ENCODE measurements at places on chromosomes 7 and 10. TPM values are rescaled to one million over a fixed set of nuclear protein-coding genes. Genes with fewer than 3 reads are reported as not detected.
A peak's percentile ranks its signal among the peaks of the same experiment; 100 is the strongest.

The AGBL3 gene
- 4.1 TPM for total RNA-seq

The GTF2IRD1 gene
- total RNA-seq = 28.9 TPM

The UNCX gene
- total RNA-seq = not detected

DNA sequence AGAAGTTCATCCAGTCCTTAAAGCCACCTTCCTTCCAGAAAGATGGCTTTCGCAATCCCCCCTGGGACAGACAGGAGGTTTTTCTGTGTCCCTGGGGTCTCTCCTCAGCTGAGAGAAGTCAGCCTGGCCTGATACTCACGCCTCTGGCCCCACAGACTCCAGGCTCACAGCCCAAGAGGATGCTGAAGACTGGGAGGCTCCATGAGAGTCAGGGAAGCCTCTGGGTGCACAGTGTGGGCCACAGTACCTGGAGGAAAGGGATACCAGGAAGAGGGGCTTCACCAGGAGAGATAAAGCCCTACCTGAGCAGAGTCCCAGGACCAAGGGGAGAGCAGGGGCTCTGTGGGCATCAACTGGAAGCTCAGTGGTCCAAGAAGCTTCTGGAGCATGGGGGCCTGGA lies 324.4 kb downstream of the GRID1 start:
- DNase-seq = no peak

- no peak for DNase-seq
Measured at GRCh38 chr10:86260564-86260963, 106.0 kb downstream of the GRID1 start.

- no peak for DNase-seq
Measured at GRCh38 chr10:78991187-78991586, 77.6 kb upstream of the ZMIZ1 start.

DNA sequence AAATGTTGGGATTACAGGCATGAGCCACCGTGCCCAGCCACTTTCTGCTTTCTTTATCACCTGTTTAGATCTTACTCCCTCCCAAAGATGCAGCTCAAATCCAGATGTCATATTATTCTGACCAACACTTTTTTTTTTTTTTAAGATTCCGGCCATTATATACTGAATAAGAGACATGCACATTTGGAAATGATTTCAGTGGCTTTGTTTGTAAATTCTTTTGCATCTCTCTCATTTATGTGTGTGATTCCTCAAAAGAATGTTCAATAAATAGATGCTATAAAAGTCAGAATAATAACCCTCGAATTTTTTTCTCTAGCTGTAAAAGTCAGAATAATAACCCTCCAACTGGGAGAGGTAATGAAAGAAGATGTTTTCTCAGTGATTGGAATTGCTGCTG lies 25.4 kb downstream of the HECW1 start:
- DNase-seq = no peak

DNA sequence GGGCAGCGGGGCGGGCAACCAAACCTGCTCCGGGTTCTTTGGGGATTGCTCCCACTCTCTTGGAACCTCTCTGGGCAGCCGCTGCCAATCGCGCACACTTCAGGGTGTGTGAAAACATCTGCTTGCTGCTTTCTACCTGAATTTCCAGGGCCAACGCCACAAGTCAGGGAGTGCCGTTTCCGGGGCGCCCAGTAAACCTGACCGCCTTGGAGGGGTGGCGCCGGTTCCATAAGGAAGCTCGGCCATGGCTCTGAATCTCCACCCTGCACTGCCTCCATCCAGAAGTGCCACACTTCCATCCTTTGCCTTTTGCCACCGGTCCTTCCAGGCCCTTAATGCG lies 679 bp upstream of the AFAP1L2 start:
- no peak for DNase-seq

- peak; percentile 31 for DNase-seq
Measured at GRCh38 chr10:21334891-21335696, 190.4 kb downstream of the SKIDA1 start.

DNA sequence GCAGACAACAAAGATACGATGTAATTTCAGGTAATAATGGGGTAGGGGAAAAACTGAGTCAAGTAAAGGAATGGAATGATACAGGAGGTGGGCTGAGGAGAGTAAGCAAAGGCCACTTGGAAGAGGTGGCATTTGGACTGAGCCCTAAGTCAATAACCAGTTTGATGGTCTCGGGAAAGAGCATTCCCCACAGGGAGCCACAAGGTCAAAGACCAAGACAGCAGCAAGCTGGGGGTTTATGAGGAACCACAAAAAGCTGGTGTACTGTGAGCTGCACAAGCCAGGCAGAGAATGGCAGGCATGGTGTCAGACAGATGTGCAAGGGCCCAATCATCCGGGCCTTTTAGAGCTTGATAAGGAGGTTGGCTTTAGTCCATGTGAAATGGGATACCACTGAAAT lies 98.7 kb downstream of the NOC3L start:
- DNase-seq = no peak

DNA sequence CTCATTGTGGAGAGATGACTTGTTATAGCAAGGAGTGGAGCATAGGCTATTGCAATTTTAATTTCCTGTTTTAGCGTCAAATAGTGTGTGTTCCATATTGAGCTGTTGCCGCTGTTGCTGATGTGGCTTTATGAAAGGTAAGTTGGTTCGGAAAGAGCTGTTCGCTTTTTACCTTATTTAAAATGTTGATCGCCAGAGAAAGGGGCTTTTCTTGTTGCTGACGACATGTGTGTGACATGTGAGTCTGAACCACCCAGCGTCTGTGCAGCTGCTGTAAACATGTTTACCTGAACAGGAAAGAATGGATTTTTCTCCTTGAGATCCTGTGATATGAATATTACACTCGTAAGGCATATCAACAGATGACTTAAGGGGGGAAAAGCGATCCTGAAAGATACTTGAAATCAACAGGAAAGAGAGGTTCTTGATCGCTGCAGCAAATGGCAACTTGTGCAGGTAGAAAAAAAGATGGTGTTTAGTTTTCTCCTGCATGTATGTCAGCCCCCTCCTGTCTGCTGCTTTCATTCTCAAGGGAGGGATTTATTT lies 2.5 kb downstream of the ZEB1 start:
- DNase-seq = no peak

- no peak for DNase-seq
Measured at GRCh38 chr10:80684259-80684658, 146.6 kb downstream of the SH2D4B start.

GRCh38 chr7:28605427-28606085 lies 193.2 kb downstream of the CREB5 start:
- no peak for DNase-seq

- no peak for DNase-seq
Measured at GRCh38 chr7:143049362-143049761, 2.8 kb upstream of the OR6V1 start.

DNA sequence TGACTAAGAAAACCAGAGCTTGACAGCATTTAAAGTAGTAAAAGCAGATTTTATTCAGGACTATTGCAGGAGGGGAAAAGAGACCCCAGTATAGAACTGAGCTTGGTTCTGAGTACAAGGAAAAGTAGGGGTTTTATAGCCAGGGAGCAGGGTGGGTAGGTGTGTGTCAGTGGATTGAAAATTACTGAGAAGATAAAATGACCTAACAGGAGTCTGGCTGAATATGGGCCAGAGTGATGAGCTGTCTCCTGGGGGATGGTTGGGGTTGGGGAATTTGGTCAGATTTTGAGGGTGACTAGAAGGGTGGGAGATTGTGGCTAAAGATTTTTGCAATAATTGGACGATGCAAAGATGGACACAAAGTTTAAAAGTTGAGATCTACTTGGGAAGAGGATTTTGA lies 114.0 kb downstream of the ST7 start:
- no peak for DNase-seq

DNA sequence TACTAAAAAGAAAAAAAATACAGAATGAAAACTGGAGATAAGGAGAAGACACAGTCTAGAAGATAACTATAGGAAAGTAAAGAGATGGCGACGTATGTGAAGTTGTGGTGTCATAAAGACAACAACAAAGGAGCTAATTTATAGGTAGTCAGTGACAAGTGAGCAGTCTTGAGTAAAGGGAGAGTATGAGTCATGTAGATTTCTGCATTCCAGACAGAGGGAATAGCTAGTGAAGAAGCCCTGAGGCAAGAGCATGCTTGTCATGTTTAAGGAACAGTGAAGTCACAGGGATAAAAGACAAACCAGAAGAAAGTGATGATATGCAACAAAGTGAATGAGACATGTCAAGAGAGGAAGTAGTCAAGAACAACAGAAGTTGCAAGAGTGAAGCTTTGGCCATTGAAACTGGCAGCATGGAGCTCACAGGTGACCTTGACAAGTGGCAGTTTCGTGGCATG lies 2.3 kb upstream of the MIOS start:
- no peak for DNase-seq

GRCh38 chr7:121020249-121020988 lies 31.9 kb downstream of the CPED1 start:
- no peak for DNase-seq

- DNase-seq = no peak
Measured at GRCh38 chr10:124105594-124105993, 12.2 kb upstream of the CHST15 start.

DNA sequence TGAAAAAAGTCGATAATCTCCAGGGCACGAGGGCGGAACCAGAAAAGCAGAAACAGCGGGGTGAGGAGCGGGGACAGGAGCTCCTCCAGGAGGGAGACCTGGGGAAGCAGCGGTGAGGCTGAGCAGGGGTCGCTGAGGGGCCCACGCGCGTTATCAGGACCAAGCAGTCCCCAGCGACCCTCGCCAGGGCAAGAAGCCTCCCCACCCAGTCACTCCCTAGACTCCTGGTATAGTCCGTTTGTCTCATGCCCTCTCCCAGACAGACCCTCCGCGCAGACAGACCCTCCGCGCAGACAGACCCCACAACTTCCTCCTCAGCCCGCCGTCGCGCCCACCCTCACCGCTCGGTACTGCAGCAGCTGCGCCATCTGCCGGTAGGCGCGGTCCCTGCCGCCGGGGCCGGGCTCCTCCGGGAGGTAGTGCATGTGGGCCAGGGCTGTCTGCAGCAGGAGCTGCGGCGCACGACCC lies 6.3 kb downstream of the ATG9B start:
- peak; percentile 66 for DNase-seq

Data from mucosa of gallbladder (tissue), 1 donor.